ENCODE measurements at places on chromosomes 5 and 9.
A peak's percentile ranks its signal among the peaks of the same experiment; 100 is the strongest.

DNA sequence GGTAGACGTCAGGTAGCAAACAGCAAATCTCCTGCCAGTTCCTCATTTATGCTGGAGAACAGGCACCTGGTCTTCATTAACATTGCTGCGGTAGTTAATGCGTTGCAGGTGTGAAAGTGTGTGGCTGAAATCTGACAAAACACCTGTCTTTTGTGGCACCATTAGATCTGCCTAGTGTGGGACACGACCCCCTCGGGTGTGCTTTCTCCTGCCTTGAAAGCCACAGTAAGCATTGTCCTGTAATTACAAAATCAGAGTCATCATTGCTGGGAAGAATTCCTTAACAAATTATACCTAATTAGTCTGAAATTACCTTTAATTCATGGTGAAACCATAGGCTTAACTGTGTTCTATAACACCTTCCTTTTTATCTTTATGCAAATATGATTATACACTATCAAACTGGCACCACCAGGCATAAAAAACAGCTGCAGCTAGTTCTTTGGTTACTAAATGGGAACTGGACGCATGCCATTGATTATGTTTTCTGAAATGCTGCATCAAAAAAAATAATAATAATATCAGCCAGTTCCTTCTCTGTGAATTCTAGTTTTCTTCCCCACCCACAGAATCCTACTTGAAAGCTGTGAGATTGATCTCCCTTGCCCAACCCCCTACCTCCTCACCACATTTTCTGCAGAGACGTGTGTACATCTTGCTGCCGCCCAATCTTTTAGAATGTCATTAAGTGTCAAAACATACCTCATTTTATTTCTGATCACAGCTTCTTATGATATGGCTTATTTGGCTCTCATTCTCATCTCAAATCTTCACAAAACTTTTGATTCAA lies 374.0 kb downstream of the NFIB start:
- DNase-seq = peak; percentile 99

GRCh38 chr5:177456976-177457851 lies 10.6 kb downstream of the PRR7 start:
- peak; percentile 59 for DNase-seq

GRCh38 chr5:93721071-93721470 lies 20.3 kb downstream of the POU5F2 start:
- DNase-seq = no peak

- no peak for DNase-seq
Measured at GRCh38 chr5:44711901-44712300, 96.8 kb upstream of the MRPS30 start.

GRCh38 chr9:89372979-89373378 lies 54.7 kb downstream of the SECISBP2 start:
- DNase-seq = no peak

GRCh38 chr9:134634667-134635230 lies 6.9 kb upstream of the COL5A1 start:
- no peak for DNase-seq

GRCh38 chr9:12813960-12814876 lies 39.4 kb downstream of the LURAP1L start:
- peak; percentile 69 for DNase-seq

DNA sequence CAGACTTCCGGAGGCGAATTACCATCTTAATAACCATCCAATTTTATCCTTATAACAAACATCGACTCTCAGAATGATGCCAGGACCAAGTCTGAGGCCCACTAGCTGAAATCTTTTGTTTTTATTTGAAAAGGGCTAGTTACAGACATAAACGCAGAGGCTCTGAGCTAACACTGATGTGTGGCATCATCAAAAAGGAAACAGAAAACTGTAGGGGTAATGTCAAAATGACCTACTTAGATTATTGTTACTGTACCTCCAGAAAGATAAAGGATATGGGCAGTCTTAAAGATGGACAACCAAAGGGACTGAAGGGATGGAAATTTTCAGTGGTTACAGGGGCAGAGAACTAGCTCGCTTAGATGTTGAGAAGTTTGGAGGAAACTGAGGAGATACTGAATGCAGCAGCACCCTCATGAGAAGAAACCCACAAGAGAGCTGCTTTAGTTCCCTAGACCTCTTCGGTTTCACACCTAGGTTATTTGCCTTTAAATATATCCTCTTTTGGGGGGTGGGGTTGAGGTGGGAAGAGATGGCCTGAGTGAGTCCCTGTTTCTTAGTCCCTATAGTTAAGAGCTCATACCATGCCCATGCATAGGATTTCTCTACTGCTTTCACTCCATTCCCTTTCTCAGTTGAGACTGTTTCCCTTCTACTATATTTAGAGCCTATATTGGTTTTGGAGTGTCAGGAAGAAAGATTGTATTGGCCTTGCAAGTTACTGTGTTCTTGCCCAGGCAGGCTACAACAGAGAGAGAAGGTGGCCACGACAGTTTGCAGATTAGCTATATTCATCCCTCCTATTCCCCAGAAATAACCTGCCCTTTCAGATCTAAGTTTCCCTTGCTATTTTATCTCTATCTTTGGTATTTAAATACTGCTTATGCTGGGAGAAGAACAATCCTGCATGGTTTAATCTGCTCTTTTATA lies 320.4 kb upstream of the EFNA5 start:
- no peak for DNase-seq

DNA sequence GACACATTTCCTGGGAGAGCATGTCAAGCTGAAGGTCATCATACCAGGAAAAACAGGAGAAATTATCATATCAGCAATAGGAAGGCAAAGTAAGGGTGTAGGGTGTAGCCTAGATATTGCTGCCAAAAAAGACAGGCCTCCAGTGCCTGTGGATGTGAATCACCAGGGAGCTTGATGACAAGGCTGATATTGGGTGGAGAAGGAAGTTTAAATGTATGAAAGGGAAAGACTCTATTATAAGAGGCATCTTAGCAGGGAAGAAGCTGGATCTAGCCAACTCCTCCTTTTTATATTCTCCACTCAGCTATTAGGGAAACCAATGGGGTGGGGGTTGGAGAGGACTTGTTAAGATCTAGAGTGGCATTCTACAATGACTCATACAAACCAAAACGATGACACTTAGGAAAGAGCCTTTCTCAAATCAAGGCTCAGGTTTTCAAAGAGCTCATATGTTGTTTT lies 13.4 kb upstream of the TXNDC8 start:
- no peak for DNase-seq

GRCh38 chr5:91867799-91868198 lies 484.7 kb upstream of the ARRDC3 start:
- DNase-seq = no peak

DNA sequence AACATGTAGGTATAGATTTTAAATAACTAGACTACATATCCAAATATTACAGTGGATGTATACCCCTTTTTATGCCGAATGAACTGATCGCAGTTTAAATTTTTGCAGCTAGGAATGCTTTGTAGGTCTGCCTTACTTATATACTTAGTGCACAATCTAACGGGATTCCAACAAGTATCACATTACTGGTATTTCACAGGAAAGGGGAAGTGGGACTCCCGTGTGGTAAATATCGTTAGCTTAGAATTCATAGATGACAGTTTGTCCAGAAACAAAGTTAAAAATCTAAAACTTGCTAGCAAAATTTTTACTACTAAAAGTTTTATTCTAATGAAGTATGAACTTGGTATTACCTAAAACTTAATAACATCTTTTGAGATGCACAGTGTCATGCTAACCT lies 193.5 kb upstream of the TLX3 start:
- no peak for DNase-seq

- no peak for DNase-seq
Measured at GRCh38 chr5:33114361-33114760, 326.4 kb upstream of the TARS1 start.

DNA sequence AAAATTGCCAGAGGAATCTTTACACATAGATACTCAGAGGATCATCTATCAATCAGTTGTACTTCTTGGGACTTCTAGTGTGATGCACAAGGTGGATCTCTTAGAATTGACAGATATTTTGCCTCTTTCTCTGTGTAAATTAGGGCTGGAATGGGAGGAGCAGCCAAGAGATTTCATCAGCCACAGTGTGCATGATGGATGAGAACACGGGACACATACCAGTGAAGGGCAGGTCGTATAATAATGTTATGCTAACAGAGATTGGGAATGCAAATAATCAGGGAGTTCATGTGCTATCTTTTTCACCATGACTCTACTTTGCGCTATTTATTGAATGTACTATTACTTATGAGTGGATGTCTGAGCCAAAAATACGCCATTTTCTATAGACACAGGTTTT lies 43.3 kb upstream of the ISOC1 start:
- no peak for DNase-seq

DNA sequence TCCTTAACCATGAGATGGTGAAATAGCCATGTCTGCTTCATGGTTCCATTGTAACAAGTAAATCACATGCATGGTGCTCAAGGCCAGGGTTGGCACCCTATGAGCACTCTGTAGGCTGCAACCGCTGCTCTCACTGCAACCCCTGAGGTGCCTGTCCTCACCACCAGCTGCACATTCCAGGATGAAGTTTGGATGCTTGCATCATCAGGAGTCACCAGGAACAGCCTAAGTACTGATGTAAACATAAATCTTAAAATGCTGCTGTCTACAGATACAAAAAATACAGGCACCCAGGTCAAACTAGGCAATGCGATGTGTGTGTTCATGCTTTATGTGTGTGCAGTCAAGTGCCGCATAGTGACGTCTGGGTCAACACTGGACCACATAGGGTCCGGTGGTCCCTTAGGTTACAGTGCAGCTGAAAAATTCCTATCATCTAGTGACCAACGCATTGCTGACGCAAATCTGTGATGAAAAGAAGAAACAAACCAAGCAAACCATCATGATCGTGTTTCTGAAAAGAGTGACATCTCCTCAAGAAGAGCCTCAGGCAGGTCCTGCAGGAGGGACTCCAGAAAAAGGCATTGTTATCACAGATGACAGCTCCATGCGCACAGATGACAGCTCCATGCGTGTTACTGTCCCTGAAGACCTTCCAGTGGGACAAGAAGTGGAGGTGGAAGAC lies 234.8 kb downstream of the AUH start:
- DNase-seq = no peak

- DNase-seq = no peak
Measured at GRCh38 chr5:149526845-149527590, 24.2 kb downstream of the CSNK1A1 start.

DNA sequence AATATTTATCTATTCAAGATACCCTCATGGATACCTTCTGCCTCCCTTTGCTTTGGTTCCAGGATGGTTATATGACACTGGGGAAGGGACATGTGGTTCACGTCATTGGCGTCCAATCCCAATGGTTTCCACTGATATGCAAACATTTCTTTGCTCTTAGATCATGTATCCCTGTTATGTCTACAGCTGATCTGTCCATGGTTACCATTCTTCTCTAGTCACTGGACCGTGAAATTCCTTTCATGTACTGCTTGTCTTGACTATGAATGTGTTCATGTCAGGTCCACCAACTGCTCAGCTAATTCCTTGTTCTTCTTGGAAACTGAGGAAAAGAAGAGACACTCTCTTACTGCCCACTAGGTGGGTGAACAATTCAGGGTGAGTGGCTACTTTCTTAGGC lies 391.1 kb upstream of the ZNF608 start:
- DNase-seq = no peak

- no peak for DNase-seq
Measured at GRCh38 chr9:76431601-76432000, 27.4 kb upstream of the GCNT1 start.

DNA sequence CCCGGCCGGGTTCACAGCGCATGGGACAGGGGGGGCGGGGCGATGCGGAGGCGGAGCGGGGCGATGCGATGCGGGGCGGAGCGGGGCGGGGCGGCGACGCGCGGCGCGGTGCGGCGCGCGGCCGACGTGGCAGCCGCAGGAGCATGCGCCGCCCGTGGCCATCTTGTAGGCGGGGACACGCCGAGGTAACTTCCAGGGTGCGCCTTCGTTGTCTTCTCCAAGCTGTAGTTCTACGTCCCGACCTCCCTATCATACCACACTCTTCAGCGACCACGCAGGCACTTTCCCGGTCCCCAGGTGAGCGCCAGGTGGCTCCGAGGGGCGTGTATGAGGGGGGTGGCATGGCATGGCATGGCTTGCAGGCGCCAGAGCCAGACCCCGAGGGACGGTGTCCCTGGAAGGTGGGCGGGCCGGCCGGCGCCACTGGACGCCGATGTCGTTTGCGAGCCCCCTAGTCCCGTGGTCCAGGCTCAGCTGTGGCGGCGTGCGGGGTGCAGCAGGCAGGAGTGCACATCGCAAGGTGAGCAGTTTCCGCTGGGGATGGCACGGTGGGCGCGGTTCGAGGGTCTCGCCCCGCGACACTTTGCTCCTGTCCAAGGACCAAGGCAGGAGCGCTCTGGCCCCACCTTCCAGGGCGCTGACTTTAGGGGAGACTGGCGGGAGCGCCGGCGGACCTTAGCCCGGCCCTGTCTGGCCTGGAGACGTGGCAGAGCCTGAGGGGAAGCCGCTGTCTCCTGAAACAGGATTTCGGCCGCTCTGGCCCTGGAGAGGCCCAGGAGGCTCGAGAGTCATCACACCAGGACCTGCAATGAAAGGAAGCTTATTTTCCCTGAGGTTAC lies at the start of gene PRRC1:
Gene PRRC1 (plus strand): TSS at position 161 of the 839 bp plus-strand sequence. CDS start 5,840 bp downstream, outside the sequence.
- DNase-seq = no peak

DNA sequence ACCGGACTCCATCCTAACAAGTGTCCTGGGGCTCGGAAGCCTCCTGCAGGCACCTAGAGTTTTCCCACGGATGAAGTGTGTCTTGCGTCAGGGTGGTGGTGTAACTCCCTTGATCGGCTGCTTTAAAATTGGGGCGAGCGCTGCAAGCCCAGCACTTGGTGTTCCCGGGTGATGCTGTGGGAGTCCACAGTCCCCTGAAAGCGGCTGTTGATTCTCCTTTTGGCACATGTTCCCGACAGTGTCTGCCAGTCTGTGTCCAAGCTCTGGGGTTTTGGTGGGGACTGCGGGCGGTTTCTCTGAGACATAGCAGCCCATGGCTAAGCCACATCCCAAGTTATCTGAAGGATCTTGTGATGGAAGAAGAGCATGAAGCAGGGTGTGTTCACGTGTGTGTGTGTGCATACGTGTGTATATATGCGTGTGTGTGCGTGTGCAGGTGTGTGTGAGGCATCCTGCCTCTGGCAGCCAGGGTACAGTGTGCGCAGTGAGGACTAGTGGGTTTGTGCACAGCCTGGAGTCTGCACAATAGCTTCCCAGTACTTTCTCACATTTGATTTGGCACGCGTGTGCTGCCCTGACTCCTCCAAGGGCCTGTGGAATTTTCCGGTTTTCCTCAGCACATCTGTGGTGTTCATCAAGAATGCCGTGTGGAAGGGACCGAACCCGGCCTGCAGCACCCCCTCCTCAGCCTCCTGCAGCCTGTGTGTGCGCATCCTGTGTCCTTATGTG lies 16.9 kb downstream of the SLC25A48 start:
- DNase-seq = no peak

DNA sequence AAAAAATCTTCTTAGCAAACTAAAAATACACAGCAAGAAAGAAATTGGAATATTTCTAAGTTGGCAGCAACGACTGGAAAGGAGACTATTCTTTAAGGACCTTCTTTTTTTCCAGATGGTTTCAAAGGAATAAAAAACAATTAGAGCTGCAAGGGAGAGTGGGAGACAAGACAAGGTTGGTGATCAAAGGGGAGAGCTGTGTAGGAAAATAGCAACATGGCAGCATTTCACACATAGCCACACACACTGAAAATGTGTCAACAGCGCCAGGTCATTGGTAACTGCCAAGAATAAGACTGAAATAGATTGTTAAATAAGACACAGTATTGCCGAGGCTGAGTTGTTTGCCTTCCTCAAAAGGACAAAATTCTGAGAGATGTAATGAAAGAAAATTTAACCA lies 88.1 kb upstream of the TLE1 start:
- no peak for DNase-seq
